ENCODE measurements at places on chromosomes 6 and 20.

DNA sequence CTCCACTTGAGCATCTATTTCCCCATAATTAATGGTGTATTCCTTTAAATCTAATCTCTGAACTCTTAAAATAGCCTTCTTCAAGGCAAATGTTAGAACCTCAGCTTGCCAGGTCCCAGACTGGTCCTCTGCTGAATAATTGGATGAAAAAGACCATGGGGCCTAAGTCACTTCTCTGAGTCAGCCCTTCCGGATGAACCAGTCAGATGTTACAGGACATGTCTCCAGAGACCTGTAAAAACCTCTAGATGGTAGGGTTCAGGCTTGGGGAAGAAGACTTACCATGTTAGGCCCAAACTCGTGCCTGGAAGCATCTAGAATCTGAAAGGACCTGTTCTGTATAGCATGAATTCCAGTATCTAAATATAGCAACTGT lies 97.3 kb downstream of the CDKAL1 start:
- DNase-seq, result no peak

DNA sequence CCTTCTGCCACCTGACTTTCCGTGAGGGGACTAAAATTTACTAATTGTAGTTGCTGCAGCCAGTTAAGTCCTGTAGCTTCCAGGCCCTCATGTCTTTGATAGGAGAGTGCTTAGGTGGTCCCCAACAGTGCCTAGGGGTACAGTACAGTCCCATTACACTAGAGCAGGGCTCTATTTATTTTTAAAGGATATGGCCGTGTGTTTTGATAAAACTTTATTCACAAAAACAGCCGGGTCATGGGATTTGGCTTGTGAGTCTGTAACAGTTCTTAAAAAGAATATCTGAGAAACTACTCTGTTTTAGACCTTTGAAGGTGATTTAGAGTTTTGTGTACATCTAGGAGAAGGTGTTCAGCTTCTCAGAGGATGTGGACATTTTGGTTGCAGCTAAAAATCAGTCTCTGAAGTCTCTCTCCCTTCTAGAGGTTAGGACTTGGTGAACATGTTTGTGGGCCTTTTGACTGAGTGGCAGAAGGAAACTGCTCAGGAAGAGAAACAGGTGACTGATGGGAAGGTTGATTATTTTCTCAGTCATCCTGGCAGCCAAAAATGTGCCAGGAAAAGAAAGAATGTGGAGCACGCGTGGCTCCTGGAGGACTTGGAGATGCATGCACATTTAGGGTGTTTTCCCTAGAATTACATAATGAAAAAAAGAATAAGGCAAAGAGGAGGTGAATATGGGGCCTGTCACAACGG lies 57.4 kb downstream of the VAPB start:
- DNase-seq, result no peak

- no peak for DNase-seq
Measured at GRCh38 chr6:36907781-36908180, 22.0 kb downstream of the C6orf89 start.

DNA sequence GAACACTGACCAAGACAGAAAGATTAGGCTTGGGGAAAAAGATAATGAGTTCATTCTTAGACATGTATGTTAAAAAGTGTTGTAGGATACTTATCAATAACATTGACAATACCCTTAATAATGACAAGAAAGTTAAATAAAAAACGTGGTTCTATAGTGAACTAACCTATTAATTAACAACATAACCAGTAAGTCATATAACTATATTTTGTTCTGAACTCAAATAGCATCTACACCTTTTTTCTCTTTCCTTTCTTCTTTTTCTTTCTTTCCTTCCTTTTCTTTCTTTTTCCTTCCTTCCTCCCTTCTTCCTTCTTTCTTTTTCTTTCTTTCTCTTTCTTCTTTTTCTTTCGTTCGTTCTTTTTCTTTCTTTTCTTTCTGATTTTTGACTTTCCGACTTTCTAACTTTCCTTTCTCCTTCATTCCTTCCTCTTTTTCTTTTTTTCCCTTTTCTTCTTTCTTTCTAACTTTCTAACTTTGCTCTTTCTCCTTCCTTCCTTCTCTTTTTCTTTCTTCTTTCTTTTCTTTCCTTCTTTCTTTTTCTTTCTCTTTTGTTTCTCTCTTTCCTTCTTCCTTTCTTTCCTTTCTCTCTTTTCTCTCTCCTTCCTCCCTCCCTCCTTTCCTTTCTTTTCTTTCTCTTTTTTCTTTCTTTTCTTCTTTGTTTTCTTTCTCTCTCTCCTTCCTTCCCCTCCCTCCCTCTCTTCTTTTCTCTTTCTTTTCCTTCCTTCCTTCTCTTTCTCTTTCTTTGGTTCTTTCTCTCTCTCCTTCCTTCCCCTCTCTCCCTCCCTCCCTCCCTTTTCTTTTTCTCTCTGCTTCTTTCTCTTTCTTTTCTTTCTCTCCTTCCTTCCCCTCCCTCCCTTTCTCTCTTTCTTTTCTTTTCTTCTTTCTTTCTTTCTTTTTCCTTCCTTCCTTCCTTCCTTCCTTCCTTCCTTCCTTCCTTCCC lies 24.6 kb downstream of the PRSS35 start:
- no peak for DNase-seq

DNA sequence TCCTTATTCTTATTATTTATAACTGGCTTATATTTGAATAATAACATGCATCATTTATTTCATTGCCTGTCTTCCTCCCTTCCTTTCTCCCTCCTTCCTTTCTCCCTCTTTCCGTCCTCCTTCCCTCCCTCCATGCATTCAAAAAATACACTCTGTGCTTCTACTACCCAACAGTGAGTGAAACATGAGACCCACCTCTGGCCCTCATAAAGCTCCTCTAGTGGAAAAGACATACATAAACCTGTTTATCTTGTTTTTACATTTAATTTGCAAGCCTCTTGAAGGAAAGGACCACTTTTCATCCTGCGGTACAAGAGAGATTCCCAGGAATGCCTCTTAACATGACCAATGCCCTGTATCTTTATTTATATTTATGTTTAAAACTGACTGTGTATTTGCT lies 21.8 kb upstream of the ISM1 start:
- DNase-seq, result no peak

GRCh38 chr20:57865266-57865665 lies 155.5 kb upstream of the PMEPA1 start:
- no peak for DNase-seq

DNA sequence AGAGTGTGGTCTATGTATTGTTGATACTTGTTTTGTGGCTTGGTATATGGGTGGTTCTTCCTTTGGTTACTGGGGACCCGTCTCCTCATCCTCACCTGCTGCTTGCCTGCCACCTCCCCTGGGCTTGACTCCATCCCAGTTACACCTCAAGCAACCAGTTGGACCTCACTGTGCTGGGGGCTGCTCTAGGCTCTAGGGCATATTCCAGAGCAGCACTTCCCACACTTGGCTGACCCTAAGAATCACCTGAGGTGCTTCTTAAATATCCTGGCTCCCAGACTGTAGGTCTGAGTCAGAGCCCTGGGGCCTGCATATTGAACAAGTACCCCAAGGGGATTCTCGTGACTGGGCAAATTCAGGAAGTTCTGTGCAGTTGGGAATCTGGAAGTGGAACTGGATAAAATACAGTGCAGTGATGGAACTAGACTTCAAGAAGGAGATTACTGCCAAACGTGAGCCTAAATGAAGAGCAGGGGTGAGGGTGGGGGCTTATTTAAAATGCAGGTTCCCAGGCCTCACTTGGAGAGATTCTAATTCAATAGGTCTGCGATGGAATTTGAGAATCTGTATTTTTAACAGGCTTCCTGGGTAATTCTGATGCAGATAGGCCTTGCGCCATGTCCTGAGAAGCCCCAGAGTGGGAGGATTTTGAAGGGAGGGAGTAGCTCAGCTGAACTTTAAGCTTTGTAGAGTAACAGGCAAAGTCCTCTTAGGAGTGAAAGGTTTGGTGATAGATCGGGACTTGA lies 7.6 kb downstream of the SPATS1 start:
- no peak for DNase-seq

DNA sequence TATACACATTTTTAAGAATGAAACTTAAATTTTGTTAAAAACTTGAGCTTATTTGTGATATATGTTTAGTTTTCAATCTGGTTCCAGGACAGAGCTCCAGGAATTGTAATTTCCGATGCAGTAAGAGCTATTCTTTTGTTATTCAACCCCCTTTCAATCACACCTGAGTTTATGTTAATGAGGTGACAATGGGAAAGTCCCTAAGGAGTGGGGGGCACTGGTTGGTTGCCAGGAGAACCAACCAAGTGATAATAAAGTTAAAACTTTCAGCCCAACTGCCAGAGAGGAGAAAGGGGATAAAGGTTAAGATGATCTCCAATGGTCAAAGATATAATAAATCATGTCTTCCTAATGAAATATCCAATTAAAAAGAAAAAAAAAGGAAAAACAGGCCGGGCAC lies 19.8 kb downstream of the MDN1 start:
- DNase-seq, result no peak

- DNase-seq, result no peak
Measured at GRCh38 chr6:50714487-50715379, 1.4 kb downstream of the TFAP2D start.

GRCh38 chr6:39073471-39074355 lies 25.1 kb downstream of the GLP1R start:
- DNase-seq, result no peak

GRCh38 chr20:20627471-20627870 lies 85.0 kb downstream of the RALGAPA2 start:
- no peak for DNase-seq

- DNase-seq, result no peak
Measured at GRCh38 chr6:160178271-160178670, 56.7 kb downstream of the SLC22A1 start.

- no peak for DNase-seq
Measured at GRCh38 chr6:10402648-10403311, 12.1 kb downstream of the TFAP2A start.

GRCh38 chr6:1587546-1587945 lies 22.2 kb upstream of the FOXC1 start:
- DNase-seq, result no peak

- no peak for DNase-seq
Measured at GRCh38 chr6:150775415-150776203, 89.9 kb upstream of the MTHFD1L start.

GRCh38 chr6:63799813-63800212 lies 164.2 kb downstream of the PHF3 start:
- DNase-seq, result no peak

DNA sequence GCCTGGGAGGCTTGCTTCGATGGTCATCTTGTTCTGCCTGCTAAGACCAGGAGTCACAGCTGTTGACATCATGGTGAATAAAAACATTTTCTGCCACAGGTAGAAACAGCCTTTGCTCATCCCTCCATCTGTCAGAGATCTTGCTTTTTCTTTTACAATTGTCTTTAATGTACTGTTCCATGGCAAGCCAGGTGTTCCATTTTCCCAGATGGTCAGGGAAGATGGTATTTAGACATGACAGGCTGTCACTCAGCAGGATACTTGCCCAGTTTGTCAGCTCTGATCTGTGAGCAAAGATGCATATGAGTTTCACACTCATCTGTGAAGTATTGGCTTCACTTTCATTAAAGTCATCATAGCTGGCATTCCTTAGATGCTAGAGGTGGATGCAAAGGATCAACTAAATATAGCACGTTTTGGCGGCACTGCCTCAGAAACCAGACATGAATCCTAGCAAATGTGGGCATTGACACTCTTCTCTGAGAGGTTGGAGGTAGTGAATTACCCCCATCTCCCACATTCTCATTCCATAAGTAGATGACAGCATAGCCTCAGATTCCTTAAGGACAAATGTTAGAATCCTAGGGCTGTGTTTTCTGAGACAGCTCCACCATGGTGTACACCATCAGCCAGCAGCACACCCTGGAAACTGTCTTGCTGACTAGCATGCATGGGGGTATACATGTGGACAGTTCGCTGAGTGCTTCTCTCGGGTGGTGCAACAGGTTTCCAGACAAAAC lies 4.2 kb downstream of the SSTR4 start:
- no peak for DNase-seq

GRCh38 chr20:46963758-46964617 lies 69.3 kb downstream of the EYA2 start:
- DNase-seq, result no peak

- DNase-seq, result no peak
Measured at GRCh38 chr20:10501402-10501801, 66.3 kb downstream of the SLX4IP start.

DNA sequence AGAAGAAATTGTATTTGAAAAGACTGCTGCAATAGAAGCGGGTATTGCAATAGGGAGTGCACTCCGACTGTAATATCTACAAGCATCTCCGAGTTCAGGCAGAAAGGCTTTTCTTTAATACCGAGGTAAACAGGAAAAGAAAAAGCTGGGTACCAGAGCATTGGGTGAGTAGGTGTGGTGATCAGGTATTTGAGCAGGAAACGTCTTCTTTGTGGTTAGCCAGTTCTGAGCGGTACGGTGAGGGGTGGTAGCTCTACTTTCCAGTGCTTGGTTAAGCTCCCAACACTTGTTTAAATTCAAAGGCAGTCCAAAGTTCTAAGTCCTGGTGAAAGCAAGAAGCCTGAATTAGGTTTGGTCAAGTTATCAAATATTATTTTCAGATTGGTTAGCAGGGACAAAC lies 404.1 kb downstream of the LMBRD1 start:
- DNase-seq, result no peak

DNA sequence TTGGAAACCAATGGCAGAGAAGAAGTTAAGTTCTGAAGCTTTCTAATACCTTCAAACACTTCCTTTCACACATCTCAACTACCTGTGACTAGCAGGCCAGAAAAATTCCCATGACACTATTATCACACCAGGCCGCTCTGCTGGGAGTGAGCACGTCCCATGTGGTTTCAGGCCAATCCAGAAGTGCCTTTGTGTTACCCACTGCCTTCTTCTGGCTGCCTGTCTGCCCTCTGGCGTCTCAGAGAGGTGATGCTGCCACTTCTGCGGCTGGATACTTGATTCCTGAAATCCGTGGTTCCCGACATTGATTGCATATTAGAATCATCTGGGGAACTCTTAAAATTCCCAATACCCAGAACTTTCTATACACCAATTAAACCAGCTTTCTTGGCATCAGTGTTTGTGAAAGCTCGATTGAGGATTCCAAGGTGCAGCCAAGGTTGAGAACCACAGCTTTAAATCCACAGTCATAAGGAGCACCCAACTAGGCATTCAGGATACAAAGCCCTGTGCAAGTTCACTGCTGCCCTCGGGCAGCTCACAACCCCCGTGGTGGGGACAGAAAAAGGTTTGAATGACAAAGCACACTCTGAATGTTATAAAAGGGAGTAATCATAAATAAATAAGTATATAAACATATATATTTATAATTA lies 65.6 kb downstream of the STMND1 start:
- peak; percentile 2 for DNase-seq

GRCh38 chr20:49742948-49743347 lies 29.3 kb upstream of the B4GALT5 start:
- no peak for DNase-seq

- no peak for DNase-seq
Measured at GRCh38 chr6:160690458-160690857, 11.6 kb upstream of the PLG start.

Measured in nucleus accumbens (tissue), 56 donors.